ENCODE measurements at places on chromosomes 5 and 9. TPM values are rescaled to one million over a fixed set of nuclear protein-coding genes. Genes with fewer than 3 reads are reported as not detected.

- peak; percentile 98 for DNase-seq
These were observed 53.4 kb downstream of the TENT4A start for GRCh38 chr5:6766604-6767093.

GRCh38 chr5:66992547-66992946 lies 204.1 kb downstream of the CD180 start:
- no peak for DNase-seq

DNA sequence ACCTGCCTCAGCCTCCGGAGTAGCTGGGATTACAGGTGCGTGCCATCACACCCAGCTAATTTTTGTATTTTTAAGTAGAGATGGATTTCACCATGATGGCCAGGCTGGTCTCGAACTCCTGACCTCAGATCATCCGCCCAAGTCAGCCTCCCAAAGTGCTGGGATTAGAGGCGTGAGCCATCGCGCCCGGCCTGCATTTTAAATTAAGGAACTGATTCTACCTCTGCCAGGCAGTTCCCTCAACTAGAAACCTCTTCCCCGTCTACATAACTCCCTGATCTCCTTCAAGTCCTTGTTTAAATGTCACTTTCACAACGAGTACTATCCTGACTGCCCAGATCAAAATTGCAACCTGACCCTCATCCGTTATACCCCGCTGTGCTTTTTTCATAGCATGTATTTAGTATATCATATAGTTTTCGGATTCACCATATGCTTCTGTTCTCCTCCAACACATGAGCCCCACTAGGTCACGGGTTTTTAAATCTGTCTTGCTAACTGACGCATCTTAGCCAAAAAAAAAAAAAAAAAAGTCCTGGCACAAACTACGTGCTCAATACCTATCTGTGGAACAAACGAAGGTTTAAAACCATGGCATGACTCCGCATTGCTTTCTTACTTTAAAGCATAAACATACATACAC lies 858 bp upstream of the SOWAHA start:
- no peak for DNase-seq

The CDH9 gene
- not detected for total RNA-seq

GRCh38 chr5:60811105-60811504 lies 33.0 kb downstream of the ELOVL7 start:
- no peak for DNase-seq

GRCh38 chr9:130918826-130919558 lies 20.1 kb downstream of the FIBCD1 start:
- no peak for DNase-seq

GRCh38 chr5:133933169-133933509 lies 35.3 kb downstream of the C5orf15 start:
- DNase-seq: no peak

The C9orf85 gene
- 24.9 TPM for total RNA-seq

The HCN1 gene
- total RNA-seq: not detected

The BAAT gene
- not detected for total RNA-seq

GRCh38 chr5:154546719-154547118 lies 68.7 kb upstream of the HAND1 start:
- DNase-seq: no peak

GRCh38 chr5:76845890-76846289 lies 3.9 kb upstream of the S100Z start:
- no peak for DNase-seq

- peak; percentile 25 for DNase-seq
These were observed 359.1 kb upstream of the ADAMTSL1 start for GRCh38 chr9:18114559-18115475.

The NFIB gene
- total RNA-seq: 2.5 TPM

DNA sequence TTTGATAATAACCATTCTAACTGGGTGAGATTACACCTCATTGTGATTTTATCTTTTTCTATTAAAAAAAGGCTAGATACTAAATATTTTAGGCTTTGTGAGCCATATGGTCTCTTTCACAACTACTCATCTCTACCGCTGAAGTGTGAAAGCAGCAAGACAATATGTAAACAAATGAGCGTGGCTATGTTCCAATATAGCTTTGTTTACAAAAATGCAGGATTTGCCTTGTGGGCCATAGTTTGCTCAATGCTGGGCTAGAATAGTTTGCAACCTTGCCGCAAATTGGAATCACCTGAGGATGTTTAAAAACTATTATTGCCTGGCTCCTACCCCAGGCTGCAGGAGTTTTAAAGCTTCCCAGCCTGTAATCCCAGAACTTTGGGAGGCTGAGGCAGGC lies 10.2 kb upstream of the GPR150 start:
- DNase-seq: no peak

DNA sequence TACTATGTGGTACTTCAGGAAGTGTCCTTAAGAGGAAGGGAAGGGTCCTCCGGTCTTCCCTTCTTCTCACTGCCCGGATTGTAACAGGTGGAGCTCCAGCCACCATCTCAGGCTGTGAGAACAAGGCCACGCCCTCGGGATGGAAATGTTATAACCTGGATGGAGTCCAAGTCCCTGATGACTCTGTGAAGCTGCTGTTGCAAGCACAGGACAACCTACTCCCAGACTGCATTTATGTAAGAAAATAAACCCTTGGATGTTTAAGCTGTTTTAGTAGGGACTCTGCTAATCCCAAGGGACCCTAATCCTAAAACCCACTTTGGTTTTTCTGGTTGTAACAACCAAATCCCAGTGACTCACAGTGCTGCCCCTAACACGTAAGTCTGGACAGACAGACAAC lies 221.6 kb downstream of the ACTL7B start:
- DNase-seq: peak; percentile 81

The HAVCR2 gene
- 3.9 TPM for total RNA-seq

DNA sequence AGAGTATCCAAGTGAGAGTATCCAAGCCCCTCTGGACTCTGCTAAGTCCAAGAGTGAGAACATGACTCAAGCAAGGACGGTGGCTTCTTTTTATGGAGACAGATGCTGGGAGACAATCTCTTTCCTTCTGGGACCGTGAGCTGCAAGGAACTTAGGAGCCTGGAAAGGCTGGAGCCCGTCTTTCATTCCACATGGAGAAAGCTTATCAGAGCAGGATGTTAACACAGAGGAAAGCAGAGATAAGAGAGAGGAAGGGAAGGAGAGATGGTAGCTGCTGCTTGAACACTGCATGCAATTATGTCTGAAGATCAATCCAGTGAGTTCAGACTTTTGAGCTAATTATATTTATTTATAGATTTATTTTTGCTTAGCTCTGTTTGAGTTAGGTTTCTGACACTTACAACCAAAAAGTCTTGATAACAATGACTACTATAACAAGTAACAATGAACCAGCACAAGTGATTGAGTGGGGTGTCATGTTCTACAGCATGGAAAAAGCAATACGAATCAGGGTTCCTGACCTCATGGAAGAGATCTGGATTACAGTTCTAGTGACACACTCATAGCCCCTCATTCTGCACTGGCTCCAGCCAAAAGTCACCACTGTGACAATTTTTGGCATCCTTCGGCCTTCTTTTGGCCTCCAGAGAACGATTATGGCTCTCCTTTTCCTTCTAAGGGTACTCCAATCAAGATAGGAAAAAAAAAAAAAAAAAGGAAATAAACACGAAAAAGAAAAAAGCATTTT lies 71.5 kb downstream of the PRLR start:
- DNase-seq: no peak

- DNase-seq: peak; percentile 74
These were observed 145.9 kb upstream of the FST start for GRCh38 chr5:53334431-53334941.

DNA sequence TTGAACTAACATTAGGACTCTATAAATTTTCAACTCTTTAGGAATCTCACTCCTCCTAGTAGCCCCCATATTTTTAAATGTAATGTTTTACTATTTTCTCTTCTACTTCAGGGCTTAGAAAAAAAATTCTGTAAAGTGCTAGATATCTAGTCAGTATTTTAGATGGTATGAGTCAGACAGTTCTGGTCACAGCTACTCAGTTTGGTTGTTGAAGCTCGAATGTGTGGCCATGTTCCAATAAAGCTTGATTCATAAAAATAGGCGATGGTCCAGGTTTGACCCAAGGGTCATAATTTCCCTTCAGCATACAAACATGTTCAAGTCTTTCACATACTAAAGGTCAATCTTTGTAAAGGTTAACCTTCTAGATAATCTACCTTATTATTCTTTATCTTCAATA lies 566.0 kb upstream of the CDH18 start:
- peak; percentile 42 for DNase-seq

GRCh38 chr5:172696171-172696849 lies 55.2 kb downstream of the NEURL1B start:
- no peak for DNase-seq

GRCh38 chr5:115317320-115317719 lies 20.9 kb upstream of the CCDC112 start:
- DNase-seq: no peak

The CCNO gene
- 5.5 TPM for total RNA-seq

- peak; percentile 42 for DNase-seq
These were observed 45.9 kb upstream of the KCNMB1 start for GRCh38 chr5:170434966-170435605.

DNA sequence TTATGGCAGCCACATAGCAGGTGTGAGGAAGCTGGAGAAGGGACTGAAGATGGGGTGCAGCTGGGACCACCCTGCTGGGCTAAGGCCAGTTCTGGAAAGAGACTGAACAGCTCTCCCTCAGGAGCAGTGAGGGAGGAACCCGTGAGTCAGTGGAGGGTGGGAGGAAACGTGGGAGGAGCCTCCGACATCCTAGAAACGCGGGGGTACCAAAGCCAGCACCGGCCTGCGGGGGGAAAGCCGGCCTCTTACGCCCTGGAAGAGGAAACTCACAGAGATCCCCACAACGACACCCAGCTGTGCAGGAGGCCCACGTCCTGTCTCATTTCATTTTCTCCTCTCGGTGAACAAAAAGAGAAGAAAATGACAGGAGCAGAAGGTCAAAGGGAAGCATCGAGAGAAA lies 185.8 kb upstream of the IRX4 start:
- DNase-seq: no peak

DNA sequence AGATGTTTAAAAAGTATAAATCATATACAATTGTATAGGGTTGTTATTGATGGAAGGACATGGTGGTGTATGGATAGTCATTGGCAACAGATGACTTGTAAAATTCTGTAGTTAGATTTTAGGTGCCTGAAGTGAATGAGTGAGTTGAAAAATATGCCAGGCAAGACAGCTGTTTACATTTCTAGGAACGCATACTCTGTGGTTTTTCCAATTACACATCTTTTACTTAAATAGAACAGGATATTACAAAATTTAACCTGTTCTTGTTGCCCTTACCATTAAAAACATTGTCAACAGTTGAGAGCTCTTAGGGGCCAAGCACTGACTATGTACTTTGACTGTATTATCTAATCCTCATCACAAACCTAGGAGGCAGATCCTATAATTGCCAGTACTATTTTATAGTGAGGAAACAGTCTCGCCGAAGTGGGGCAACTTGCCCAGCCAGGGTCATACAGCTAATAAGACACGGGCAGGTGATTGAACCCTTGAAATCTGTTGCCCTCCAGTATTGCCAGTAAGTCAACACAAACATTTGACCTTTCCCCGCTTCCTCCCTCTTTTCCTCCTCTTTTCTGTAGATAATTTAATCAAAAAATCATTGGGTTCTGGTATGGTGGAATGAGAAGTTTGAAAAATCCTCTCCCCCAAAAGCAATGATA lies 88.6 kb downstream of the MACROH2A1 start:
- DNase-seq: peak; percentile 87

DNA sequence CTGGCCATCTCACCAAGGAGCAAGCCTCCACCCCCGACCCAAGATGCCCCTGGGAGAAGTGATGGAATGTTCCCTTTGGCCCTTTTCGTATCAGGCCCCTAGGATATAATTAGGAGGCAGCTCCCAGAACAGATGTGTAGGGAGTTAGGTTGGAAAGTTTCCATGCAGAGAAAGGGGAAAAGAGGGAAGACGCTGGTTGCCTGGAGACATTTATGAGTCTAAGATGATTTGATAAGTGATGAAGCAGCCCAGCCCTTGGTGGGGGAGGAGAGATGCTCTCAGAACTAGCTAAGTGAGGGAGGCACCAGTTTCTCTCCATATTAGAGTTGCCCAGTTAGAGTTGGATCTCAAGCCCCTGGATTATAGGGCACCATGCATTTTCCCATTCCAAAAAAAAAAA lies 137.5 kb downstream of the GNA14 start:
- no peak for DNase-seq

The NUTM2G gene
- total RNA-seq: not detected

The KLF4 gene
- total RNA-seq: 0.98 TPM

The LCN1 gene
- total RNA-seq: not detected

The SH3TC2 gene
- 7.2 TPM for total RNA-seq

DNA sequence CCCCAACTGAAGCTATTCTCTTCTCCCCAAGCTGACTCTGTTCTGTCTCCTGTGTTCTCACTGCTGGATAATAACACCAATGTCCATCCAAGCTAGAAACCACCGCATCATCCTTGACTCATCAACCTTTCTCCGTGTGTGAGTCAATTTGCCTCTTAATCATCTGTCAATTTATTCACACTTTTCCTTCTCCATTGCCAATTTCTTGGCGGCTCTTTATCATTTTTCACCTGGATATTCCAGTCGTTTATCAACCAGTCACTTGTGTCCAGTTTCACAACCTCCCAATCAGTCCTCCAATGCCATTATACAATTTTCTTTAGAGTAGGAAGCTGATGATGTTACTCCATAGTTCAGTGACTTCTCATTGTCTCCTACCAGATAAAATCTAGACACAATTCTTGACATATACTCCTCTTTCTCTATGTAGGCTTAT lies 45.4 kb upstream of the LIFR start:
- peak; percentile 85 for DNase-seq

All from M059J (cell line).